PC-9 (cell line): ENCODE measurements at places on chromosomes 7 and 10.
A peak's percentile ranks its signal among the peaks of the same experiment; 100 is the strongest.

GRCh38 chr10:129778571-129778970 lies 185.5 kb downstream of the EBF3 start:
- no peak for DNase-seq

DNA sequence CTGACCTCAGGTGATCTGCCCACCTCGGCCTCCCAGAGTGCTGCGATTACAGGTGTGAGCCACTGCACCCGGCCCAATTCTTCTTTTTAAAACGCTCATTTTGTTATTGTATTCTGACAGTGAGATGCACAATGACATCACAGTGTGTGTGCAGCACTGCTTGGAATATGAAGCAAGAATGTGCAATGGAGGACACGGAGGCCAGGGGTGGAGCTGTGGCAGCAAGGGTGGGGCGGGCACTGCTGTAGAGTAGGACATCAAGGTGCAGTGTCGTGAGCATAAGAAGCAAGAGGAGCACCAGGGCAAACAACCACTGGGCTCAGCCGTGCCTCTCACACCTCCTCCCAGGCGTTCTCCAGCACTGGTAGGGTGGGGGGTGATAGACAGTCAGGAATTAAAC lies 26.8 kb upstream of the GRID1 start:
- DNase-seq: no peak

GRCh38 chr10:3228629-3228945 lies 56.0 kb upstream of the PITRM1 start:
- no peak for DNase-seq

DNA sequence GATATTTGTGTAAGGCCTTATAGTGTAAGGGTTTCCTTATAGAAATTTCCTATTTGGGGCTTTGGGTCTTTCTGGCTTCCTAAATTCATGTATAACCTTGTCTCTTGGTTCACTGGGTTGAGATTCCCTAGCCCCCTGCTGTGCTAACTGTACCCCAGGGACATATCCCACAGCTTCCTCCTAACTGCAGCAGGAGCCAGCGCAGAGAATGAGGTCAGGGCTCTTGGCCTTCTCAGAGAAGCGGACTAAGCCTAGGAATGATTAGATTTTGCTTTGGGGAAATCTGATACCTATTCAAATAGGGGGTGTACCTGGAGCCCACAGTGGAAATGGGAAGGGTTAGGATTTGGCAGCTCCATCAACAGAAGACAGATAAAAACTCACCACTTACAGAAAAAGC lies 138.1 kb upstream of the EFCAB10 start:
- no peak for DNase-seq

DNA sequence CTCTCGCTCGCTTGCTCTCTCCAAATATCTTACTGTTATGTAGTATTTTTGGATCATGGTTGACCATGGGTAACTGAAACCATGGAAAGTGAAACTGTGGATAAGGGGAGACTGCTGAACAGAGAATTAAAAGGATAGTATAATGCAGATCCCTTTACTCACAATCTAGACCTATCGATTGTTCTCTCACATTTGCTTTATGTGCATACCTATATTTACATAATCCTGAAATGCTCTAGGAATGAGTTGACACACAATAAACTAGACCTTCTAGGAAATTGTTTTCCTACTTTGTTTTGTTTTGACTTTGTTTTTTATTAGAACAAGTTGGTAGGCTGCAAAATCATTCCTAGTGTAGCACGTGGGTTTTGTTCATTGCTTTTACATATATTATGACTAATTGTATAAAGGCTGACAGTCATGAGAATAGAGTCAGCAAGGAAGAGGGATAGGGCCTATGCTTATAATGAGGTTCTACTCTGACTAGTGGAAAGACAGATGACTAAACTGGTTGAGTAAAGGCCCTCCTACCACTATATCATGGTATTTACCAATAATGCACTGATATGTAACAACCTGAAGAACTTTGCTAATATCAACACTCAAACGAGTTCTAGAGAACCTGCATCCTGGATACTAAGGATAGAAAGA lies 175.3 kb upstream of the TARP start:
- no peak for DNase-seq

DNA sequence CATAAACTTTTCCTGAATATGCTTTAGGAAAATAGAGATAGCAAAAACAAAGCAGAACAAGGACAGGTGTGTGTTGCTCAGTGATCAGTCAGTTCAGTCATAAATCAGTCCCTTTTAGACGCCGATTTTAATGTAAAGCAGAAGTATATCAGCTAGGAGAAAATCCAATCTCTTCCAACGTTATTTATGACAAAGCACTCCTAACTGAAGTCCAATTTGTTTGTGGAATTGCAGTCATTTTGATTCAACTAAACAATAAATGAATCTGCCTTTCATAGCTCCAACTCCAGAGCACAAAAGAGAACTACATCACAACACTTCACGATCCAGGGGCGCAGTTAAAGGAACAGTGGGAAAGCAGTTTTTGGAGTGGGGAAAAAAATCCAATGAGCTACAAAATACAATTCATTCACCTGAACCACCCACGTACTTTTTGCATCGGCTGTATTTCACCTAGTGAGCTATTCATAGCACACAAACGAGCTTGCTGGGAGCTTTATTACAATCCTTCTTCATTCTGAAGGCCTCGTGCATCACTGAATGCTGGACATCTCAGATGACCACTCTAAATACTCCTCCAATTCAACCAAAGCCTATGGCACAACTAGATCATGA lies 151.3 kb downstream of the LRRN3 start:
- no peak for DNase-seq

DNA sequence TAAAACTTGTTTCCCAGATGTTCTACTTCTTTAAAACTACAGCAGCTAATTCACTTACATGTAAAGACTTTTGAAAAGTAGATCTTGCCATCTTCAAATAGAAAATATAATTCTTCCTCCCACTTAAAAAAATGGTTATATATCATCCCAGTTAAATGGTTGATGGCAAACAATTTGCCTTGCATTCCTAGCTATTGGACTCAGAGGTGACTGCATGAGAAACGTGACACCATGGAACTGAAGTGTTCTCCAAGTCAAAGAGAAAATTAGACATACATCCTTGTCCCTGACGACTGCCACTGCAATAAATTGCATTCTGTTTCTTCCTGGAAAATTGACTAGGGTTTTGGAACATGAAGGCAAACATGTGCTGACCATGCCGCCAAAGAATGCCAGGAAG lies 95.0 kb upstream of the POM121L12 start:
- DNase-seq: no peak

DNA sequence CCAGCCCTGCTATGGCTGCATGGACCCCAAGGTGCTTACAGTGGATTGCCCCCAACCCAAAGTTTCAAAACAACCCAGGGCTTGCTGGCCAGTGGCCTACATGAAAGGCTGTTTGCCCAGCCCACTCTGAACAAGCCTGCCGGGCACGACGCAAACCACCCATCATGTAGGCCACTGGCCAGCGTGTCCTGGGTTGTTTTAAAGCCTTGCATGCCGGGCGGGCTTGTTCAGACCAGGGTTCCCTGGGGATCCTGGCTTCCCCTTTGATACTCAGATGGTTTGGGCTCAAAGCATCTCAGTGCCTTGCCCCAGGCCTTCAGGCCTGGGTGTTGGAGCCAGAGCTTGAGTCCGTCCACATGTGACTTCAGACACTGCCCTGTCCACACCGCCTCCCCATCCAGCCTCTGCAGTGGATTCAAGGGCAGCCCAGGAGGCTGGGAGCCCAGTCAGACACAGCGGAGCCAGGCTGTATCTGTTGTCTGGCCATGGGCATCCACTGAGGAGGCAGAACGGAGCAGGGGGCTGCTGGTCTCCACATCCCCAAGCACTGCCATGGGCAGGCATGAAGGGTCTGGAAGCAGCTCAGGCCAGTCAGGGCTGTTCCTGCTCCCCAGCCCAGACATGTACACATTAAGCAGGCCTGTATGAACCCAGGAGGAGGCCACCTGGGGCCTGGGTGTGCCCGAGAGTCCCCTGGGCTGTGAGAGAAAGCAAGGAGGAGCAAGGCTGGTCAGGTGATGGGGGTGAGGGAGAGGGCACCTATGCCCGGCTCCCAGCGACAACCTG lies 4.0 kb upstream of the ADIRF start:
- DNase-seq: no peak

DNA sequence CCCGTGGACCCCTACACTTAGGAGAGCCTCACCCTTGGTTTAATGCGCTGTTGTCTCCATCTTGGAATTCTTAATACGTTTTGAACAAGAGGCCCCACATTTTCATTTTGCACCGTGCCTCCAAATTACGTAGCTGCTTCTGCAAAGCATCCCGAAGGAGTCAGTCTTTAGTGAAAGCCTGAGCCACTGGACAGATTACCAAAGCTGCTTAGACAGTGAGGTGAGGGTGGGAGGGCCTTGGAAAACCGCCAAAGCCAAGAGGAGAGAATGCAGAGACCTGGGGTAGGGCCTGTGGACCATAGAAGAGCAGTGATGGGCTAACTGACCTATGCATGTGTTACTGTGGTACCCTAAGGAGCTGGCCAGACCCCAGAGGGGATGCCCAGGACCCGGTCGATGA lies 4.2 kb upstream of the TCAF1 start:
- DNase-seq: no peak

DNA sequence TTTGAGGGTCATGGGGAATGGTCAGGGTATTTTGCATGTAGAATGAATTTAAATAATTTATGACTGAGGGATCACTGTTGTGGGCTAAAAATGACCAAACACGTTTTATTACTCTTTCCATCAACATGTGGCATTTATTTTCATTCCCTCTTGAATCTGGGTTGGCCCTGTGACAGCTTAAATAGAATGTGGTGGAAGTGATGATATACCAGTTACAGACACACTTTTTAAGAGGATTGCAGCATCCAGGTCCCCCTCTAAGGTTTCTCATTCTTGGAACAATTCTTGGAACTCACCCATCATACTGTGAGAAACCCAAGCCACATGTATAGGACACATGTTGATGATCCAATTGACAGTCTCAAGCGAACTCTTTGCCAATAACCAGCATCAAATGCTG lies 272.4 kb downstream of the ETV1 start:
- DNase-seq: no peak

GRCh38 chr7:111010798-111011197 lies 80.1 kb upstream of the LRRN3 start:
- no peak for DNase-seq

GRCh38 chr10:131818510-131819234 lies 82.1 kb upstream of the PPP2R2D start:
- DNase-seq: no peak

GRCh38 chr10:86288695-86289576 lies 77.7 kb downstream of the GRID1 start:
- no peak for DNase-seq

- DNase-seq: no peak
Measured at GRCh38 chr10:95998255-95998784, 45.1 kb upstream of the CCNJ start.

DNA sequence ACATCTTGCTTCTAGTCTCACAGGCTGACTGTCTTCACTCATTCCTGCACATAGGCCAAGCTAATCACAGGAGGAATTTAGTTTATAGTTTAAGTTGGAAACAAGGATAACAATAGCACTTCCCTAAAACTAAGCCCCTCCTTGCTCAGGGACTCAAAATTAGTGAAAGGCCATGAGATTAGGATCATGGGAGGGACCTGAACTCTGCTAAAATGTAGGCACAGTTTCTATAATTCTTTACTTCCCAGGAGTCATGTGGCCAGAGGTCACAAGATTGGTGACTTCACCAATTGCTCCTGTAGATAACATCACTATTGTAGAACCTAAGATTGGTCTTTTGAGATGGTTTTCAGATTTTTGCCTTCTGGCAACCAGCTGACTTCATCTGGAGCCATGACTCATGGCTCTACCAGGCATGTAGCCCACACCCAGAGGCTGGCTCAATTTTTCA lies 14.8 kb upstream of the UPP1 start:
- DNase-seq: peak; percentile 71

DNA sequence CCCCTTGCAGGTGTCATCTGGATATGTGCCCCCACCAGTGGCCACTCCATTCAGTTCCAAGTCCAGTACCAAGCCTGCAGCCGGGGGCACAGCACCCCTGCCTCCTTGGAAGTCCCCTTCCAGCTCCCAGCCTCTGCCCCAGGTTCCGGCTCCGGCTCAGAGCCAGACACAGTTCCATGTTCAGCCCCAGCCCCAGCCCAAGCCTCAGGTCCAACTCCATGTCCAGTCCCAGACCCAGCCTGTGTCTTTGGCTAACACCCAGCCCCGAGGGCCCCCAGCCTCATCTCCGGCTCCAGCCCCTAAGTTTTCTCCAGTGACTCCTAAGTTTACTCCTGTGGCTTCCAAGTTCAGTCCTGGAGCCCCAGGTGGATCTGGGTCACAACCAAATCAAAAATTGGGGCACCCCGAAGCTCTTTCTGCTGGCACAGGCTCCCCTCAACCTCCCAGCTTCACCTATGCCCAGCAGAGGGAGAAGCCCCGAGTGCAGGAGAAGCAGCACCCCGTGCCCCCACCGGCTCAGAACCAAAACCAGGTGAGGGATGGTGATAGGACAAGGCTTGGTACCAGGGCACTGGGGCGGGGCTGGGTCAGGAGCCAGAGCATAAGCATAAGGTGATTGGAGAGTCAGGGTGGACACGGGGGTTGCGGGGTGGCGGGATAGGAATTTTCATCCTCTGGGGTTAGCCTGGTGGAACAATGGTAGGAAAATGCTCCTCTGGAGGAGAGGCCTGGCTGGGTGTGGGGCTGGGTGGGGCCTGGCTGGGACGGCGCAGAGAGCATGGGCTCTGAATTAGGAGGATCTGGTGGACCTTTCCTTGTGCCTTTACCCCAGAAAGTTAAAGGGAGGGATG lies 1.9 kb downstream of the ZYX start:
- no peak for DNase-seq

GRCh38 chr7:88437132-88437531 lies 130.4 kb upstream of the STEAP4 start:
- DNase-seq: no peak

DNA sequence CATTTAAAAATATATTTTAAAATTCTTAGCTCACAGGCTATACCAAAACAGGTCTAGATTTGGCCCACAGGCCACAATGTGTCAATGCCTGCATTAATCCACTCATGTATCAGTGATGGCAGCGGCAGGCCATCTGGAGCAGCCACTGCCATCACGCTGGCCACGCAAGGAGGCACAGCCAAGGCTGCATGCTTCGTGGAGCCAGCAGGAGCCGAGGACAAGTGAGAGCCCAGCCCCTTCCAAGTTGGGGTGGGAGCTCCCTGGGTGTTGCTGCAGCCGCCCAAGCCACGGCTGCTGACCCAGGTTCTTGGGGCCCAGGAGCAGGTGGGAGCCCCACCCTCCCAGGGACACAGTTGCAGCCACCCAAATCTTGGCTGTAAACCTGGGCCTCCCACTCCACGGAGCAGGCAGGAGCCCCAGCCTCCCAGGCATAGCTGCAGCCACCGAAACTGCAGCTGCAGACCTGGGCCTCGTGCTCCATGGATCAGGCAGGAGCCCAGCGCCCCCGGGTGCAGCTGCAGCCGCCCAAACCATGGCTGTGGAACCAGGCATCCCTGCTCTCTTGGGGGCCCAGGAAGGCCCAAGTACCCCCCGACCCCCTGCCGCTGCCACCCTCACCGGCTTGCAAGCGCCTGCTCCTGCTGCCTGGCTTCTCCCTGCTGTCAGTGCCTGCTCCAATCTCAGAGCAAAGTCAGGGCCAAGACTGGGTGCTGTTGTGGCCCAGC lies 87.3 kb upstream of the CACUL1 start:
- DNase-seq: no peak
